NCI-H1417 (cell line): ENCODE measurements at places on chromosomes 13 and 19.

GRCh38 chr13:89372193-89372592, 1701.0 kb downstream of the SLITRK5 start:
- no peak for DNase-seq

GRCh38 chr19:3852614-3853254, 16.1 kb downstream of the ZFR2 start:
- DNase-seq, result no peak

- DNase-seq, result no peak
Observed at GRCh38 chr19:31553846-31554215, 204.6 kb upstream of the TSHZ3 start.

- no peak for DNase-seq
Observed at GRCh38 chr13:34265046-34265679, 447.2 kb downstream of the RFC3 start.

- no peak for DNase-seq
Observed at GRCh38 chr19:34982275-34982674, 17.8 kb upstream of the GRAMD1A start.

DNA sequence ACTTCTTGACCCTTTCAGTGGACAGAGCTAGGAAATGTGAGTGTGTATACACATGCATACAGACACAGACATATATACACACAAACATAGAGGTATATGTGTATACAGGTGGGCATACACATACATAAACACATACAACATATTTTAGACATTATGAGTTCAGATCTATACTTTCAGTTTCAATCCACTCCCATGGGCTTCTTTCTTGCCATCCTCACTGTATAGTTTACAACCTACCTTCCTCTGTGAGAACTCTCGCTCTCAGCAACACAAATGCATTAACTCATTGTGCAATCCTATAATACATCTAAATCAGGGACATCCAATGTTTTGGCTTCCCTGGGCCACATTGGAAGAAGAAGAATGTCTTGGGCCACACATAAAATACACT, 21.2 kb upstream of the SCEL start:
- DNase-seq, result no peak

- no peak for DNase-seq
Observed at GRCh38 chr19:19420570-19421298, 15.3 kb downstream of the GATAD2A start.

- no peak for DNase-seq
Observed at GRCh38 chr19:45924891-45925447, 10.4 kb upstream of the NANOS2 start.

DNA sequence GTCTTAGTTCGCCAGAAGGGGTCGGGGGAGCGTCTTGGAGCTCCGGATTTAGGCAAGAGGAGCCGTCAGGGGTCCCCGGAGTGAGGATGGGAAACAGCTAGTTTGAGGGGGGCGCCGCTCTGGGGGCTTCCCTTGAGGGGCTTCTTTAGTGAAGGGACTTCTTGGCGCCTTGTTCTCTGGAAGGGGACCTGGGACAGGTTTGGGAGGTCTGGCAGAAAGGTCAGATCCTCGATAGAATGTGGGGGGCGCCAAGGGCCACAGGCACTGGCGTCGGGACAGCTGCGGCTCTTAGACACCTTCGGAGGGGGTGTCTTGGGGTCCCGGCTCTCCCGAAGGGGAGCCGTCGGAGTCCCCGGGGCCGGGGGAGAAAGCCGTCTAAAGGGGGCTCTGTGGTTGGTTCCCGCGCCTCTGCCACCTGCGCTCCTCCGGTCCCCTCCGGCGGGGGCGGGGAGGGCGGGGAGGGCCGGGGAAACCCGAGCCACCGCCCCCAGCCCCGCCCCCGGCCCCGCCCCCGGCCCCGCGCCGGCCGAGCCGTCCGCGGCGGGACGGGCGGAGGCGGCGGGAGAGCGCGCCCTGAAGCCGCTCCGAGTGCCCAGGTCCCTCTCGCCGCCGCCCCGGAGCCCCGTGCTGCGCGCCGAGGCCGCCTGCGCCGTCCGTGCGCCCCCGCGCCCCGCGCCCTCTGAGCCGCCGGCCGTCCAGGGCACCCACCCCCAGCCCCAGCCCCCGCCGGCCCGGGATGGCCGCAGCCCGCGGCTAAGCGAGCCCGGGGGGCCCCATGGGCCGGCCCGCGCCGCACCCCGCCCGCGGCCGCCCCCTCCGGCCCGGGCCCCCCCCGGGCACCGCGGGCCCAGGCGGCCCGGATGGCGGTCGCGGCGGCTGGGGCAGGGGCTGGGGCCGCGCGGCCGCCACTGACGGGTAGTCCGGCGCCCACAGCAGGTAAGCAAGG, at the start of gene NRTN:
Gene NRTN (plus strand): TSS at position 552 of the 946 bp plus-strand sequence. CDS start 19,099 bp downstream, outside the sequence.
- peak; percentile 66 for DNase-seq

GRCh38 chr19:6276447-6276846, 3.3 kb downstream of the MLLT1 start:
- no peak for DNase-seq

GRCh38 chr13:91017669-91018053, 329.8 kb upstream of the MIR17HG start:
- DNase-seq, result no peak

- DNase-seq, result no peak
Observed at GRCh38 chr19:55541091-55541490, 4.2 kb upstream of the SBK2 start.

DNA sequence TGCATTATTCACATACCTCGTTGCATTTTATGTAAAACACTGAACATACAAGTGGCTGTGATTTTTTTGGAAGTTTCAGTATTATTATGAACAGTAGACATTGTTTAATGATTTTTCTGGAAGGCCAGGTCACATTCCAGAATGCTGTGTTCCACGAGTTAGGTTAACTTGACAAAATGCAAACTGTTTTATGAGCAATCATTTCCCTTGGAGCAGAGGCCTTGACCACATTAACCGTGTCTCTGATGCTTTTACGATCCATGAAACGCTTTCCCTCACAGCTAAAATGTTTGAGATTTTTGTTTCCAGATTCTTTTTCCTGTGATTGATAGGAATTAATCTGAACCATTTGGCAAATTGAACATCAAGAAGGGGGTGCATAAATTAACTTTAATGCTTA, 57.8 kb downstream of the MBNL2 start:
- DNase-seq, result no peak

GRCh38 chr13:94324767-94325540, 154.5 kb downstream of the DCT start:
- DNase-seq, result no peak

GRCh38 chr19:2797280-2797679, 12.0 kb downstream of the THOP1 start:
- DNase-seq, result no peak

GRCh38 chr19:398719-399118, 10.2 kb downstream of the C2CD4C start:
- no peak for DNase-seq

DNA sequence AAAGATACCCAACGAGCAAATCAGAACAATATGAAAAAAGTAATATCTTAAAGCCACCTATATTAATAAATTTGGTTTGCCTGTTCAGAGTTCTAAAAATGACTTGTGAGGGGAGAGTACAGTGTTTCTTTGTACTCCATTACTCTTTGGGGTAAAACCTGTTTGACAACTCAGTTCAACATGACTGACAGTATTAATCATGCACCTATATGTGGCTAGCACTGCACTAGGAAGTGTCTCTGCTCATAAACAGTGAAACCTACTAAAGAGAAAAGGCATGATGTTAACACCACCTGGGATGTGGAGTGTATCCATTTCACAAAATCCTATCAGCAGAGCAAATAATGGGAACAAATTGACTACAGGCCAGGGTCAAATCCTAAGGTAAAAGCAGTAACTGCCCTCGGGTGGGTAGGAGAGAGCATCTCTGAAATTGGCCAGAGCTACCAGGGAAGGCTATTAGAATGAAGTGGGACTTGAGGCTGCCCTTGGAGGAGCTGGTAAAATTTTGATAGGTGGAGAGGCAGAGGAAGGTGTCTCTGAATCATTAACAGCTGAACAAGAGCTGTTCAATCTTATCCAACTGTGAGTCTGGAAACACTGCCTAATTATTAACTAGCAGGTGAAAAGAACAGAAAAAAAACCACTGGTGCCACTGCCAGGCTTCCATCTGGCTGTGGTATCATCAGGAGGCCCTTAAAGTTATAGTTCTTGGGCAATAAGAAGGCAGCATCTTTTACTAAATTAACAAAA, 365.1 kb downstream of the DNAJC15 start:
- no peak for DNase-seq

DNA sequence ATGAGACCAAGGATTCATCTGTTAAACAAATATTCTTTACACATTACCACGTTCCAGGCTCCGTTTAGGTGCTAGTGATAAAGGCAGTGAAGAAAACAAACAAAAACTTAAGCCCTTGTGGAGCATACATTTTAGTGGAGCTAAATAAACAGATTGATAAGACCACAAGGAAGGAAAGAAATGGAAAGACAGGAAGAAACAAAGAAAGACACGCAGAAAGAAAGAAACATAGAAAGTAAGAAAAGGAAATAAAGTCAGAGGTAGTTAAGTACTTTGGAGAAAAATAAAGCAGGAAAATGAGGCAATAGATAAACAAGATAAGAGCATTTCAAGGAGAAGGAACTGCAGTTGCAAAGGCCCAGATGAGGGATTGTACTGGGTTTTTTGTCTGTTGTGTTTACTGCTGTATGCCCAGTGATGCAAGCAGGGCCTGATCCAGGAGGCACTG, 998 bp downstream of the NFKBIB start:
- DNase-seq, result no peak

DNA sequence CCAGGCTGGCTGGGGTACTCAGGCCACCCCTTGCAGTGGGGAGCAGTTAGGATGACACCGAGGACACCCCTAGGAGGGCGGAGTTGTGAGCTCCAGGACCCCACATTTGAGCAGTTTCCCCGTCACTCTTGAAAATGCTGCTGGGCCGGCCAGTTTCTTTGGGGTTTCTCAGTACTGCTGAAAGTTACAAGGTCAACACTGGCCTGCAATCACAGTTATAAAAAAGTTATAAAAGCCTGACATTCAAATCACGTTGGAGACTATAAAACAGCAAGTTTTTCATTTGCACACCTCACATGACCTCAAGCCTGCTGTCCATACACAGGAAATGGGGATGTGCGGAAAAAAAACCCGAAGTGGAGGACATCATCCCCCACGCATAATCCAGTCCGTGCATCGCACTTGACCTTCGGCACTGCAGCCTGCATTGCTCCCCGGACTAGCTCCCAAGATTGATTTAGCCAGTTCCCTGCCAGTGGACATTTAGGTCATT, 27.0 kb downstream of the DNM2 start:
- no peak for DNase-seq

GRCh38 chr19:4068047-4068966, 1.6 kb upstream of the ZBTB7A start:
- DNase-seq, result peak; percentile 25

GRCh38 chr13:97367016-97367822, 66.8 kb upstream of the RAP2A start:
- no peak for DNase-seq

DNA sequence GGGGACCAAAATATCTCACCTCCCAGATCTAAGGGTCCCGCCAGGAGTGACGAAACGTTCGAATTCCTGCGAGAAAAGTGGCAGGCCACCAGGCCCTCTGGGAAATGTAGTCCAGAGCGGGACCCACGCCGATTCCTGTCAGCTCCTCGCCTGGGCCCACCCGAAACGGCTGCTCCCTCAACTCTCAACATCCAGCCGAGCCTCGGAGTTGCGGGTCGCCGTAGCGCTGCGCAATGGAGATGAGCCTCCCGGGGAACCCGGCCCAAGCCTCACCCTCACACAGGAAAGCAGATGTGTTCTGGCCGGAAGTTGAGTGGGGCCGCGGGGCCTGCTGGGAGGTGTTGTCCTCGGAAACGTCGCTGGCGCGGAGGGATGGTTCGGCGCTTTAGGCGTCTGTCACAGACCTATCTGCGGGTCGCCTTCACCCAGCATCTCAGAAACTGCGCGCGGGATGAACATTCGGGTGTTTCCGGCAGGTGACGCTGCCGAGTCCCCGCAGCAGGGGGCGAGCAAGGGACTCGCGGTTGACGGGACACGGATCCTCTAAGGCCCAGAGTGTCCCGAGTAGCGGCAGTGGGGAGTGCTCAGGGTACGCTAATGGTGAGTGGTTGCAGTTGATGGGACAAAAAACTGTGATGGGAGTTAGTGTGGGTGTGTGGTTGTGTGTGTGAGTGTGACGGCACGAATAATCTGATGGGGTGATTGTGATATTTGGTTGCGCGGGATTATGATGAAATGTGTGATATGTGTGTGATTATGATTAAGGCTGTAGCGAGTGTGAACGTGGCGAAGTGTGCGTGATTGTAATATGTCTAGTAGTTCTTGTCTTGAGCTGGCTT, at the start of the genes ZNF568 and ZNF829:
Gene ZNF568 (plus strand): TSS at position 341 of the 839 bp plus-strand sequence. CDS start 6,439 bp downstream, outside the sequence.
Gene ZNF829 (minus strand): TSS at position 300 of the 839 bp plus-strand sequence. CDS start 1,124 bp downstream, outside the sequence.
- DNase-seq, result peak; percentile 85

DNA sequence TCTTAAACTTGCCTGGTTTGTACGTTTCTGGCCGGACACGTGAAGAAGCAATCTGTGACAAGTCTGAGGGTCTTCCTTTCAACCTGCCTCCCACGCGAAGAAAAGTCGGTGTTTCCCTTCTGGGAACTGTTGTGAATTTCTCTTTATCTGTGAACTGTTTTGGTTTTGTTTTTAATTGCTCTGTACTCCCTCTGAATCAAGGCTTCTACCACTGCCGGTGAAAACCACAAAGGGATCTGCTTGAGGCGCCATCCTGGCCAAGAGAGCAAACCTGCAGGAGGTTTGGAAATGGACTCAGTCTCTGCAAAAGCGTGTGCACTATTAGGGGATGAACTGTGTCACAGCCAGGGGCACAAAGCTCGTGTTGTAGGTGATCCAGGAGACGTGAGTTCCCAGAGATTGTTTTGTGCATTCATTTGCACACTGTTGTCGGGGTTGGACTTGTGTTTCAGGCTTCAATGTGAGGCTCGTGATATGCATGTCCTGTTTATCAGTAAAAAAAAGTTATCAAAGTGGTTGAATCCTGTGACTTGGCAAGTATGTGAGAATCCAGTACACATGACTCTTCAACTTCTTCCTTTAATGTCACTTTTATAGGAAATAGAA, 9.7 kb downstream of the SIGLEC8 start:
- no peak for DNase-seq

DNA sequence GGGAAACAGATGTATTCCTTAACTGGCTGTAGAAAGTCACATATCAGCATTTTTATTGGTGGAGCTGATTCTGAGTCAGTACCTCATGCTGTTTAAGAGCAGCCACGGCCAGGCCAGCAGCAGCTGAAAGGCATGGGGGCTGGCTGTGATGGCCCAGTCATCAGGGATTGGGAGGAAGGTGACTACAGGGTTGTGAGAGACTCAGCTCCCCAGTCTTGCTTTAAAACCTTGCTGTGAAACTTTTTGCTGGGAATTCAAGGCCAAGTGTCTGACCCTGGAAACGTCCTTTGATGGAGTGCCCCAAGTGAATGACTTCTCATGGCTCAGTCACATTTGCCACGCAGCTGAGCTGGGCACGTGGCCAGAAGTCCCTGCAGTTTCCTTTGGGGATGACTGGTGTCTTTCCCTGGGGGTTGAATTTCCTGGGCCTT, 39.1 kb upstream of the RNF113B start:
- peak; percentile 43 for DNase-seq

DNA sequence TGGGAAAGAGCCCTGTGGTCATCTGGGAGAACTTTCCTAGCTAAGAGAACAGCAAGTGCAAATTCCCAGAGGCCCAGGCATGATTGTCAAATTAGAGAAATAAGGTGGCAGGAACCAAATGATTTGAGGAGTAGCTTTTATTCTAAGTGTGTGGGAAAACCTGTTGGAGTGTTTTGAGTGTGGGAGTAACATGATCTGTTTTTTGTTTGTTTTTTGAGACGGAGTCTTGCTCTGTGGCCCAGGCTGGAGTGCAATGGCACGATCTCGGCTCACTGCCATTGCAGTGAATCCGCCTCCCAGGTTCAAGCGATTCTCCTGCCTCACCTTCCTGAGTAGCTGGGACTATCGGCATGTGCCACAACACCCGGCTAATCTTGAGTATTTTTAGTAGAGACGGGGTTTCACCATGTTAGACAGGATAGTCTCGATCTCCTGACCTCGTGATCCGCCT, 2.4 kb downstream of the SAE1 start:
- no peak for DNase-seq
